ENCODE measurements at places on chromosomes 4 and X.

DNA sequence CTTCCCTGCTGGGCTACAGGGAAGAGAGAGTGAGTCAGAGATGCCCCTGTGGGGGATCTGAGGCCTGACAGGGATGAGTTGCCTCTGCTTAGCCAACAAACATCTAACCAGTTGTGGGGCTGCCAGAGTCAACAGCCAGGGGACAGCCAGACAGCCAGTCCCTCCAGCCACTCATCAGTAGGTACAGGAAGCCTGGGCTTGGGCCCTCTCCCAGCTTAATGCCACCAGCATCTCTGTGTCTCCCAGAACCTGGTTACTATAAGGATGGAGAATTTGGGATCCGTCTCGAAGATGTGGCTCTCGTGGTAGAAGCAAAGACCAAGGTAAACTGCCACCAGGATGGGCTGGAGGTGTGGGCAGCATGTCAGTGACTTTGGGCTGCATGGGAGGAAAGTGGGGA, 17.3 kb upstream of the SASH3 start:
- DNase-seq, result no peak

- no peak for DNase-seq
Measured at GRCh38 chr4:26176598-26177149, 144.1 kb upstream of the RBPJ start.

DNA sequence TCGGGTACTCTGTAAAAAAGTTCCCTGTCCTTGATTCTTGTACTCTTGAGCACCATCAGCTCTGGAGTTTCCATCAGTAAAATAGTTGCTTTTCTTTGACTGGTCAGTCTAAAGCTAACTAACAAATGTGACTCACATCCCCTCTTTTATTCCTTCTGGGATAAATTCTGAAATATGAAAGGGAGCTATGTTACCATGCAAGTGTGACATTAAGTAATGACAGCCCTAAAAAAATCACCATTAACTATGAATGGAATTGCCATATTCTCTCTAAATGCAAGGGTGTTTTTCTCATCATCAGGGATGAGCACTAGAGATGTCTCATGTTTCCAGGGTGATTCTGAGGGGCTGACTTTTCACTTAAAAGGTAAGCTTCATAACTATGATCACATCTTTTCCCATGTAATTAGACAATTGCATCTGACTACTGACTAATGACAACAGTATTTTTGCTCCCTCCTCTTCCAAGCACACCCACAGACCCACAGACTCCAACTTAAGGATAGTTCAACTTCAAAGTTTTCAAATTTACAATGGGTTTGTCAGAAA, 26.9 kb upstream of the RASGEF1B start:
- DNase-seq, result no peak

- DNase-seq, result no peak
Measured at GRCh38 chr4:72323227-72323626, 245.8 kb downstream of the ADAMTS3 start.

GRCh38 chr4:874056-874455, 48.1 kb upstream of the CPLX1 start:
- no peak for DNase-seq

GRCh38 chrX:9520217-9520590, 55.3 kb downstream of the TBL1X start:
- no peak for DNase-seq

DNA sequence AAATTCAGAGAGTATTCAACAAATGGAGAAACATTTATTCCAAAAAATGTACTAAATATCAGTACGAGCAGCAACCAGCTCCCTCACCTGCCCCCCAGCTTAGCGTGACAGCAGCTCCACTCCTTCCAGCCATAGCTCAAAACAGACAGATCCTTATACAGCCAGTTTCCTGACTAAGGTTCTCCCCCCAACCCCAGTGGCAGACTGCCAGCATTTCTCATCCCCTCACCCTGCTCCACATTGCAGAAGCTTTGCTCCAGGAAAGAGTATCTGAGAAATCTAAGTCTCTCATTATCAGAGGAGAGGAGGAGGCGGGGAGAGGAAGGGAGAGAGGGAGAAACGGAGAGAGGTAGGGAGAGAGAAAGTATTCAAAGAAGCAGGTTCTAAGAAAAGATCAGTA, 53.3 kb upstream of the PASD1 start:
- DNase-seq, result no peak

DNA sequence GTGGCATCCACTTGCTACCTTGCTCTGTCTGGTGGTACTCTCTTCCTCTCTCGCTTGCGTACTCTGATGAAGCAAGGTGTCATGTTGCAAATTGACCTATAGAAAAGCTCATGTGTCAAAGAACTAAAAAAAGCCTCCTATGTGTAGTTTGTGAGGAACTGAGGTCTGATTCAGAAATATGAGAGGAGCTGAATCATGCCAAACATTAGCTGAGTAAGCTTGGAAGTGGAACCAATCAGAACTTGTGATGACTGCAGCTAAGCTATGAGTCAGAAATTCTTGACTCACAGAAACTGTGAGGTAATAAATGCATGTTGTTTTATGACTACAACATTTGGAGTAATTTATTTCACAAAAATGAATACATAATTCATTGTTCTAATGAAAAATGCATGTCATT, 2138.8 kb downstream of the PCDH7 start:
- DNase-seq, result no peak

DNA sequence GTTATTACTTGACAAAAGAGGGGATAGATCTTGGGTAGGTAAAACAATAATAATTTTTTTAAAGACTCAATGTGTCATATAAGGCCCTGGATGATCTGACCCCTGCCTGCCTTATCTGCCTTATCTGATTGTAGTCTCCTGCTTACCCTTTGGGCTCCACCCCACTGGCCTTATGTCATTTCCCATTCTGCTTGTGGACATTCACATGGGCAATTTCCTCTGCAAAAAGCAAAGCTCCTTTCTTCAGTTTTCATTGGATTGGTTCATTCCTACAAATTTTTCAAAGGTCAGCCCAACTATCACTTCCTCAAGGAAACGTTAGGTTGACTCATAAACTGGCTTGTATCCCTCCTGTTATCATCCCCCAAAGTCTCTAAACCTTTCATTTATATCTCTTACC, 15.7 kb upstream of the TET2 start:
- DNase-seq, result no peak

GRCh38 chrX:23938690-23939089, 30.9 kb downstream of the CXorf58 start:
- DNase-seq, result no peak

GRCh38 chr4:105283501-105283900, 136.8 kb downstream of the TET2 start:
- DNase-seq, result no peak

GRCh38 chrX:136862546-136862945, 18.0 kb downstream of the RBMX start:
- no peak for DNase-seq

- DNase-seq, result no peak
Measured at GRCh38 chrX:6026980-6027379, 201.7 kb downstream of the NLGN4X start.

GRCh38 chr4:32207456-32207855, 1487.3 kb downstream of the PCDH7 start:
- DNase-seq, result no peak

- no peak for DNase-seq
Measured at GRCh38 chrX:148542481-148543255, 42.3 kb downstream of the AFF2 start.

- no peak for DNase-seq
Measured at GRCh38 chr4:86627462-86628135, 33.5 kb downstream of the PTPN13 start.

DNA sequence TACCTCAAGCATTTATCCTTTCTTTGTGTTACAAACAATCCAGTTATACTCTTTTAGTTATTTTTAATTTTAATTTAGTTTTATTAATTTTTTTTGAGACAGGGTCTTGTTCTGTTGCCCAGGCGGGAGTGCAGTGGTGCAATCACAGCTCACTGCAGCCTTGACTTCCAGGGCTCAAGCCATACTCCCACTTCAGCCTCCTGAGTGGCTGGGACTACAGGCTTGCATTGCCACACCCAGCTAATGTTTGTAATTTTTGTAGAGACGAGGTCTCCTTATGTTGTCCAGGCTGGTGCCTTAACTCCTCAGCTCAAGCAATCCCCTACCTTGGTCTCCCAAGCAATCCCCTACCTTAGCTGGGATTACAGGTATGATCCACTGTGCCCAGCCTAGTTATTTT, 45.9 kb downstream of the CDKL5 start:
- no peak for DNase-seq

DNA sequence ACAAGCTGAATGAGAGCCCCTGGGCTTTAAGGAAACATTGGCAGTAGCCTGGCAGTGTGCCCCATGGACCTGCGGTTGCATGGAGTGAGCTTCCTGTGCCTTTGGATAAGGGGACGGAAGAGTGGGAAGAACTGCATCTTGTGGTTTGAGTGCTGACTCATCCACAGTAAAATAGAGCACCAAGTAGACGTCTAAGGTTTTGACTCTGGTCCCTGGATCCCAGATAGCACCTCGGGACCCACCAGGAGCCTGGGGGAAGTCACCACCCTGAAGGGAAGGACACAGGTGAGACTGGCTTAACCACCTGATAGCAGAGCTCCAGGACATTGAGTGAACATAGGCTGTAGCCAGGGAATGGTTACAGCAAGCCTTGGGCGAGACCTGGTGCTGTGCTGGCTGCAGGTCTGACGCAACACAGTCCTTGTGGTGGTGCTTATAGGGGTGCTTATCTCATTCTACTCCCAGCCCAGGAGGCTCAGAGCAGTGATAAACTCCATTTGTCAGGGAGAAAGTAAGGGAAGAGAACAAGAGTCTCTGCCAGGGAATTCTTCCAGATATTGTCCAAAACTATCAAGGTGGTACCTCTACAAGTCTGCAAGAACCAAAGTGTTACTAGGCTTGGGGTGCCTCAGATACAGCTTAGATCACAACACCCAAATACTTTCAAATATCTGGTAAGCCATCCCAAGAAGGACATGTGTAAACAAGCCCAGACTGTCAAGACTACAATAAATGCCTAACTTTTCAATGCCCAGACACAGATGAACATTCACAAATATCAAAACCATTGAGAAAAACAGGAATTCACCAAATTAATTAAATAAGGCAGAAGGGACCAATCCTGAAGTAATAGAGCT, 123.6 kb upstream of the TET2 start:
- no peak for DNase-seq

DNA sequence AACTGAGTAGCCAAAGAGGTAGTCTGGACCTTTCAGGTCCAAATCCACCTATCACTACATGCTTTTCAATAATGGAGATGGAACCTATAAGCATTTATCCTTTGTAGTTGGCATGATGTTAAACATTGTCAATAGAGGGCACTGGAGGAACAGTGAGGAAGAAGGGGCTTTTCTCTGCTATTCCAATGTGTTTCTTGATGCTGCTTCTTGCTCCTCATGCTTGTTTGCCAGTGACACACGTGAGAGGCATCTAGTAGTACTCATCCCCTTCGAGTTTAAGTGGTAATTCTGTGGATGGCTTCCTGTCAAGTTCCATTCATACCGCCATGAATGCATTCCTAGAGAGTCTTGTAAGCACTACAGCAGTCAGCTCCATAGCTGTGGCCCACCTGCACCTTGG, 84.0 kb downstream of the NAA11 start:
- DNase-seq, result no peak

DNA sequence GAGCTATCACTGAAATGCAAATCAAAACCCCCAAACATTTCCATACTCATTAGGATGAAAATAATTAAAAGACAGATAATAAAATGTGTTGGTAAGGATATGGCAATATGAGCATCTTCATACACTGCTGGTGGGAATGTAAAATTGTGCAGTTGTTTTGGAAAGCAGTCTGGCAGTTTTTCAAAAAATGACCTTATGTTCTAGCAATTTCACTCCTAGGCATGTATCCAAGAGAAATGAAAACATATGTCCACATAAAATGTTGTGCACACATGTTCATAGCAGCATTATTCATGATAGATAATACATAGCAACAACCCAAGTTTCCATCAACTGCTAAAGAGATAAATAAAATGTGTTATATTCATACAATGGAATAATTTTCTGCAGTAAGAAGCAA, 14.8 kb upstream of the GPRASP2 start:
- no peak for DNase-seq

DNA sequence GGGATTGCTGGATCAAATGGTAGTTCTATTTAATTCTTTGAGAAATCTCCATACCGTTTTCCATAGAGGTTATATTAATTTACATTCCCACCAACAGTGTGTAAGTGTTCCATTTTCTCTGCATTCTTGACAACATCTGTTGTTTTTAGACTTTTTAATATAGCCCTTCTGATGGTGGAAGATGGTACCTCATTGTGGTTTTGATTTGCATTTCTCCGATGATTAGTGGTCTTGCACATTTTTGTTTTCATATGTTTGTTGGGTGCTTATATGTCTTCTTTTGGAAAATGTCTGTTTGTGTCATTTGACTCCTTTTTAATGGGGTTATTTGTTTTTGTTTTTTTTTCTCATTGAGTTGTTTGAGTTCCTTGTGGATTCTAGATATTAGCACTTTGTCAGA, 75.3 kb upstream of the PUDP start:
- no peak for DNase-seq

GRCh38 chr4:115660465-115660864, 547.0 kb upstream of the NDST4 start:
- DNase-seq, result no peak

GRCh38 chr4:104716584-104716983, 221.9 kb upstream of the CXXC4 start:
- DNase-seq, result no peak

GRCh38 chr4:122739174-122739573, 6.7 kb downstream of the BBS12 start:
- DNase-seq, result no peak

- no peak for DNase-seq
Measured at GRCh38 chr4:145535202-145535601, 53.5 kb downstream of the SMAD1 start.

- DNase-seq, result peak; percentile 12
Measured at GRCh38 chr4:87978681-87979080, 3.2 kb downstream of the SPP1 start.

DNA sequence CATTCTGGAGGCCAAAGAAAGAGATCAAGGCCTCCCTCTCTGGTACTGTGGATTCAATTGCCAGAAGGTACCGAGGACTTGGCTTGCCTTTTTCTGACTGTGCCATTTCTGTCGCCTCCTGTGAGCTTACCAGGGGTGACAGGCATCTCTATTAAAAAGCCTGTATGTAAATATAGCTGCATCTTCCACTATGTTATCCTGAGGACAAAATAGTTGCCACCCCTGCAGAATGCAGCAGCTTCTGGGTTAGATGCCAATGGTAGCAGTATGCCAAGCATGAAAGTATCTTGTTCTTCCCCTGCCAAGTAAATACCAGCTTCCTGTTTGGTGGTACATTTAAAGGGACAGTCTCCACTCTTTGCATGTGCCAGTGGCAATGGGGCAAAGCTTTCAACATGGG, 10.7 kb downstream of the TRPC5OS start:
- DNase-seq, result no peak

DNA sequence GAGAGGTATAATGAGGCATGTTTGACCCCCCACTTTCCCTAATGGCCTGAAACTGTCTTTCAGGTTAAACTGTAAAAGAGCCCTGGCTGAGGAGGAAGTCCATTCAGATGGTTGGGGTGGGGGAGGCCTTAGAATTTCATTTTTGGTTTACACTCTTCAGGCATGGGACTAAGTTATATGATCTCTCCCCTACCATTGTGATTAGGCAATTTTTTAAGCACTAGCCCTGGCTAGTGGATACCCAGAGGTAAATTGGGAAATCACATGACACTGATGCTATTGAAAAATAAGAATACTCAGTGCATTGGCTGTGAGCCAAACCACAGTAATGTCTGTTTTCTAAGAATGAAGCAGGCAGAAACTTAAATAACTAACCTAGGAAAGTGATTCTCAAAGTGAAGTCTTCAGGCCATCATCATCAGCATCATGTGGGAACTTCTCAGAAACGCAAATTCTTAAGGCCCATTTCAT, 149.7 kb downstream of the RRAGB start:
- DNase-seq, result no peak

GRCh38 chr4:184329659-184330400, 112.2 kb upstream of the ENPP6 start:
- no peak for DNase-seq

Data from nucleus accumbens (tissue), 56 donors.